ENCODE measurements at places on chromosomes 13 and 19.

DNA sequence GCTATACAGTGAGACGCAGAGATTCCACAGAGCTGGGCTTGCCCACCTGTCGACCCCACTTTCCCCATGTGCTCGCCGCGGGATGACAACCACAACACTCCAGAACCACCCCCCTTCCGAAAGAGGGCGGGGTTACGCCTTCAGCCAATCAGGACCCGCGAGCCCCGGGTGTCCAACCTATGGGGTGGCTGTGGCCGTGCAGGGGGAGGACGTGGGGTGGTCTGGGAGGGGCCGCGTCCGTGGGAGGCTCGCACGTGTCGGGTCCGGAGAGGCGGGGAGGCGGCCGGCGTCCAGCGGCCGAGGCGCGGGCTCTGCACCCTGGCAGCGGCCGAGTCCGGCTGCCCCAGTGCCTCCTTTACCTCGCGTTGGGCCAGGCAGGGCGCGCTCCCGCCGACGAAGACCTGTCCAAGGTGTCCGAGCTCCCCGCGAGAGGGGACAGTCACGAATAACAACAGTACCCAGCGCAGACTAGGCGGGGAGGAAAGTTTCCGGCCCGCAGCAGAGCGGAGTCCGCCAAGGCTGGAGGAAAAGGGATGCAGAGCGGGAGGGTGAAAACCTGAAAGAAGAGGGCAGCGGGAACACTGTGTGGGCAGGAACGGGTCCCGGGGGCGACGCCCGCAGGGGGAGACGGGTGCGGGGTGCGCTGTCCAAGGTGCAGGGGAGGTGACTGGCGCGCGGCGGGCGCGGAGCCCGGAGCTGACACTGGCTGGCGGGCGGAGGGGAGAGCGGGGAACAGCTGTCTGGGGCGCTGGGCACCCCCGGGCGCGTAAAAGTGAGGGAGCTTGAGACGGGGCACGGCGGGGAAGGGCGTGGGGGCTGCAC lies 911 bp downstream of the ENOX1 start:
- peak; percentile 30 for DNase-seq

GRCh38 chr13:46288570-46289259 lies 77.0 kb downstream of the LRRC63 start:
- DNase-seq: no peak

GRCh38 chr13:69450245-69450644 lies 657.4 kb upstream of the ATXN8OS start:
- DNase-seq: no peak

DNA sequence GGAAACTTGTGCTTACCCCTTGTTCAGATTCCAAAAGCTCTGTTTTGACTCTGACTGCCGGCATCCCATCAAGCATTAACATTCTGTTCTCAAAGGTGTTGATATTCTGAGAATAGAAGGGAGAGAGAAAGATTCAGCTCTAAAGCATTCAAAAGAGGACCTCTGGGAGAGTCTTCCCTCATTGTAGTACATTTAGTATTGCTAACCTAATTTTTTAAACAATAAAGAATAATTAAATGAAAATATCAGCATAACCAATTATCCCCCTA lies 190.3 kb downstream of the KLF12 start:
- no peak for DNase-seq

DNA sequence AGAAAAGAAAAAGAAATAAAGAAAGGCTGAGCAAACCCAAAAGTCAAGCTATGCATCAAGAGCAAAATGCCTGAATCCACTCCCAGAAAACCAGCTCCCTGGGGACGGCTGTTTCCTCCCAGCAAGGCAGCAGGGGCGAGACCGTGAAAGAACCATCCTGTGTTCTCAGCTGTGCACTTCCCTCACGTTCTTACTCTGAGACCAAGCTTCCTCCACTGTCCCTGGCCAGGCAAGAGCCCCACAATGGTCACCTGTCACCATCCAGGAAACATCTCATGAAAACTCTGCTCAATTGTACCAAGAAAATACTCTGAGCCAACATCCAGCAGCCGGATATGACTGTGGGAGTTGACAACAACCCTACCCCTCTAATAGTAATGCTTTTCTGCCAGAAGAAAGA lies 22.9 kb downstream of the RAB20 start:
- DNase-seq: no peak

DNA sequence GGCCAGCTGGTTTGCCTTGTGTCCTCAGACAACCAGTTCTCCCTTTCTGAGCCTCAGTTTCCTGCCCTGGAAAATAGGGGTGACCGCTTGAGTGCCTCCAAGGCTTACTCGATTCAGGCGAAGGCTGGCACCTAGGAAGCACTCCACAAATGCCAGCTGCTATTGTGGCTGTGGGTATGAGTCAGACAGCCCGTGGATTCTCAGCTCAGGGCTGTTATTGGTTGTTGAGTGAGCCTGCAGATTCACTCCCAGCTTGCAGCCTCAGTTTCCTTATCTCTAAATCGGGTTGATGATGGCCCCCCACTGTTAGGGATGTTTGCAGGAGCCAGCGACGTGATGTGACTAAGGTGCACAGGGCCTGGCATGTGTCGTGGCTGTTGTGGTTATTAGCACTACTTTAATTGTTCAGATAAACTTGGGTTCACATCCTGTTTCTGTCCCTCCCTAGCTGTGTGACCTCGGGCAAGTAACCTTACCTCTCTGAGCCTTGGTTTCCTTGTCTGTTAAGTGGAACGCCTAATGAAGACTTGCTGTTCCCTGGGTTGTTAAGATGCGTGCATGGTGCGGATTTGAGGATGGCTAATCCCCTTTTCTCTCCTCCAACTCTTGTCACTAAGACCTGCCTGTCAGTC lies 2.4 kb downstream of the MARK4 start:
- DNase-seq: no peak

GRCh38 chr13:84609716-84610115 lies 727.4 kb upstream of the SLITRK1 start:
- DNase-seq: no peak

DNA sequence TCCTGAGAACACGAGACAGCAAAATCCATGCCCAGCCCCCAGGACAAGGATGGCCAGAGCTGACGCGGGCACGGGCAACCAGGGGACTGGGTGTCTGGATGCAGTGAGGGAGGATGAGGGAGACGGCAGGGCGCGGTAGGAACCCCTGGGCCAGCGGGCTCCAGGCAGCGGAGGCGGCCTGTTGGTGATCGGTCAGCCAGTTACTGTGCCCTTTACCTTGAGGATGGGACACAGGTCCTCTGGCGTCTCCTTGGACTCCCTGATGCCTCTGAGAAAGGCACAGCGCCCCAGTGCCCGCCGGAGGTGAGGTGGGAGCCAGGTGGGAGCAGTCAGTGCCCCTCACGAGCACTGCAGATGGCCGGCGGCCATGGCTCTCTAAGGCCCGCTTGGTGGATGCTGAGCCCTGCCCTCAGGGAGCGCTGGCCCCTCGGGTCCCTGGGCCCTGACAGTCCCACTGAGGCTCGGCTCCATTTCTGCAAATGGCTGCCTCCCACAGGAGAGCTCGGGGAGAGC lies 31.2 kb downstream of the C13orf46 start:
- no peak for DNase-seq

DNA sequence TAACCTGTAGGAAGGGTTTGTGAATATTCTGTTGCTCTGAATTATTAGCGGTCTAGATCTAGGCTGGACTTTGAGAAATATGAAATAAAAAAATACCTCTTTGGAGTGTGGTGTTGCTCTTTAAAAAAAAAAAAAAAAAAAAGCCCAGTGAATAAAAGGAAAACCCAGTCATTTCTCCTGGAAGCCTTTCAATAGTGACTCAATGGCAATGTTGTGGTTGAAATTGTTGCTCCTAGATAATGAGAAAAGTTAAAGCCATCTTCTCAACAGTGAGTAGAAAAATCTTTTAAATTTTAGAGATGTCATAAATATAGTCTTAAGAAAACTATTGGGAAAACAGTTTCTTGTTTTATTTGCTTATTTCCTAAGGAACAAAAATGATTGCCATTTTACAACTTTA lies 135.3 kb downstream of the RFC3 start:
- no peak for DNase-seq

- DNase-seq: no peak
Measured at GRCh38 chr13:40329781-40330485, 336.5 kb downstream of the FOXO1 start.

DNA sequence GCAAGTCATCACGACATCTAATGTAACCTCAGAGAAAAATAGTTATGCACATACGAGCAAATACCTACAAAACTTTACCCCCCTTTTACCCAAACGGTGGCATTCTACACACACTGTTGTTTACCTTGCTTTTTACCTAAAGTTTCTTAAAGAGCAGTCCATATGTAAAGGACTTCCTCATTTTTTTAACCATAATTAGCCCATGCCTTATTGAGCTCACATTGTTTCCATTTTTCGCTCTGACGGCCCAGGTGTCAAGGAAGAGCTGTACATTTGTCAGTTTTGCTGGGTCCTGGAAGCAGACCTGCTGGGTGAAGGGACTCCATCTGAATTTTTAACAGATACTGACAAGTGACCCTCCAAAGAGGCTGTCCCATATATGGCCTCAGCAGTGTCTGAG lies 89.4 kb downstream of the STK24 start:
- no peak for DNase-seq

DNA sequence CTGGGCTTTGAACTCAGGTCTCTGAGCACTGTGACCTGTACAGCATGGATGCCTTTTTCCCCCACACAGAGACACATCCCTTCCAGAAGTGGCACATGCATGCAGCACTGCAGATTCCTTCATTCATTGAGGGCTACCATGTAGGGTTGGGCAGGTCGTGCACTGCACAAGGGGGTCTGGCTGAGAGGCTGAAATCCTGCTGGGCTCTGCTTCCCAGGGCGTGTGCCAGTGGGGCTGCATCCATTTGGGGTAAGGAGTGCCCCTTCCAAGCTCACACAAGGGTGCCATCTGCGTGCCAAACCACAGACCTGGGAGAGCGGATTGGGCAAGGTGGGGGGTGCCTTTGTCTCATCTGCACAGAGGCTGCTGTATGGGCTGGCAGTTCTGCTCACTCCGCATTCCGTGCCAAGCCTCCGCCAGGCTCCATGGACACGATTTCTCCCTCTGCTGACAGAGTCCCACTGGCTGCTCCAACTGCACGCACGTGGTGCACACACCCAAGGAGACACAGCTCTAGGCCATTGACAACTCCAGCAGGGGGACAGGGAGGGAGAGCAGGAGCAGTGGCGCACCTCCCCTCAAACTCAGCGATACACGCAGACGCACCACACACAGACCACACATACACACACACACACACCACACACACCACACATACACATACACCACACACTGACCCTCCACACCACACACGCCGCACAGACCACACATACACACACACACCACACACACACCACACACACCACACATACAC lies 4.5 kb upstream of the SHISA7 start:
- no peak for DNase-seq

DNA sequence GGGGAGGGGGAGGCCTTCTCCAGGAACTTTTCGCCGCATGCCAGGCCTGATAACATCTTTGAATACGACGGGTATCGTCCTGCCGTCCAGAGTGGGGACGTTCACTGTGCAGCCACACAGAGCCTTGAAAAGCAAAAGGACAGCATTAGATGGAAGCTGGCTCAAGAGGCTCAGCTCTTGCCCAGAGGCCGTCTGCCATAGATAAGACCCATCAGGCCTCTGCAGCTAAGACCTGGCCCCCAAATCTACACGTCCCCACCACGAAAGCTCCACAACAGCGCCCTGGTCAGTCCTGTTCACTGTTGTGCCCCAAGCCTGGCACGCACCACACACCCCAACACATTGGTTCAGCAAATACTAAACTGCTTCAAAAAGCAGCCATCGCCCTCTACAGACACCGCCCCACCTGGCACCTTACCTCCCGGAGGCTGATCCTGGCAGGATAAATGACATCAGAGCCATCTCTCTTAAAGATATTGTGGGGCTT lies 2.1 kb downstream of the DNAJB1 start:
- DNase-seq: no peak

DNA sequence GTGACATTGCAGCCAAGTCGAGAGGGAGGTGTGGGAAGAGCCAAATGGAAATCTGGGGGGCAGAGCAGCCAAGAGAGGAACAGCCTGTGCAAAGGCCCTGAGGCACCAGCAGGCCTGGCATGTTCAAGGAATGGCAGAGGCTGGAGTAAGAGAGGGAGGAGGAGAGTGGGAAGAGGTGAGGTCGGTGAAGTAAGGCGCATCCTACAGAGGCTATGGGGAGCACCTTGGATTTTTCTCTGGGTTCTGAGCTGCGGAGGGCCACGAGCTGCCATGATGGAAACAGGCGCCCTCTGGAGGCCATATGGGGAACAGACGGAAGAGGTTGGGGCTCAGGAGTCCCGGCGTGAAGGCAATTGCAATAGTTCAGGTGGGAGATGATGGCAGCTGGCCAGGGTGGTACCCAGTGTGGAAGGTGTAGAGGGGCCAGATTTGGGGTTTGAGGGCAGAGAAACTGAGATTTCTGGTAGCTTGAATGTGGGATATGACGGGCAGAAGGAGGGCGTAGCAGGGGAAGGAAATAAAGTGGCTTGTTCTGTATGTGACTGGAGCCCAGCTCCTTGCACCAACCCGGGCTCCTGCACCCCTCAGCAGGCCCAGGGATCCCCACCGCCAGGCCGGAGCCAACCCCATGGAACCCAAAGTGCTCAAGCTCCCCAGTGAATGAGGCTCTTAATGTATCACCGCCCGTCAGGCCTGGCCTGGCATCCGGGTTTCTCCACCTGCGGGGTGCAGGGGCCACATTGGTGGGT lies 20.5 kb upstream of the STRN4 start:
- peak; percentile 63 for DNase-seq

DNA sequence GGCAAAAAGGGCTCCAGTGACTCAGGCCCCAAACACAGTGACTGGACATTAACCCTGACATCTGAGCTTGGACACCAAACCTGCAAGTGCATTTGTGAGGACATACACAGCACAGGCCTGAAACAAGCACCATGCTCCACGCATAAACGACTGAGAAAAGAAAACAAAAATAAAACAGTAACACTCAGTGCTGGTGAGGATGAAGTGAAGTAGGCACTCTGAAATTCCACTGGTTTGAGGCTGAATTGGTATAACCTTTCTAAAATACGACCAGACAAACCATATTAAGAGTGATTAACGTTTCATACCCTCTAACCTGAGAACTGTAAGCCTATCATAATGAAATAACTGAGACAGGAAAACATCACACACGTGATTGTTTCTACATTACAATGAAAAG lies 5.5 kb downstream of the SLC35E1 start:
- no peak for DNase-seq

- DNase-seq: no peak
Measured at GRCh38 chr13:37695200-37695599, 96.6 kb upstream of the POSTN start.

DNA sequence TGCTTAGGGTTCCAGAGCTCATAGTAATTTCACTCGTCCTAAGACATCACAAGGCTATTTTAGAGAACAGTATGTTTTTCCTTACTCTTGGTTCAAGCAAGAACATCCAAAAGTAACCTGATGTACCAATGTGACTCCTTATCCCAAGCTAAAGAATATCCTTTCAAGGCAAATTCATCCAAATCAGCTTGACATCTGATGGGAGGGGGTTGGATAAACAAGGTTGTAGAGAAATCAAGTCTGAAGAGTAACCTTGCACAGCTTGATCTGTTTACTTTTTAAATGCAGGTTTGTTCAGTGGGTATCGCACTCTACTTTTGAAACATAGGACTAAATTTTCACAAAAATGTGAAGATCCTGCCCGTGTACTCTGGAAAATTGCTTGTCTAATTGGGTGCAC lies 201.2 kb downstream of the GGACT start:
- no peak for DNase-seq
